ENCODE measurements at places on chromosomes 12 and 14.
A peak's percentile ranks its signal among the peaks of the same experiment; 100 is the strongest.

- no peak for DNase-seq
Measured at GRCh38 chr12:82996168-82996812, 309.6 kb downstream of the TMTC2 start.

- DNase-seq: no peak
Measured at GRCh38 chr14:92649934-92650545, 98.4 kb downstream of the LGMN start.

GRCh38 chr12:32419520-32419960 is 20.2 kb downstream of the FGD4 start:
- no peak for DNase-seq

DNA sequence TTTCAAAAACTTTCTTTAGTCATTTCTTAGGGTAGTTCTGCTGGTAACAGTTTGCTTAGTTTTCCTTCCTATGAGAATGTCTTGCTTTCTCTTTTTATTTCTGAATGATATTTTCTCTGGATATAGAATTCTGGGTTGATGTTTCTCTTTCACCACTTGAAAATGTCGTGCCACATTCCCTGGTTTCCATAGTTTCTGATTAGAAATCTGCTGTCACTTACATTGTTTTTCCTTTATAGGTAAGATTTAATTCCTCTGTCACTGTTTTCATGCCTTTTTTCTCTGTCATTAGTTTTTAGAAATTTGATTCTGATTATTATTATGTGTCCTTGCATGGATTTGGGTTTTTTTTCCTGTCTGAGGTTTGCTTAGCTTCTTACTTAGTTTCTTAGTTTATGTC is 77.3 kb upstream of the PCNX4 start:
- DNase-seq: no peak

GRCh38 chr14:91925727-91926121 is 21.8 kb downstream of the FBLN5 start:
- DNase-seq: no peak

DNA sequence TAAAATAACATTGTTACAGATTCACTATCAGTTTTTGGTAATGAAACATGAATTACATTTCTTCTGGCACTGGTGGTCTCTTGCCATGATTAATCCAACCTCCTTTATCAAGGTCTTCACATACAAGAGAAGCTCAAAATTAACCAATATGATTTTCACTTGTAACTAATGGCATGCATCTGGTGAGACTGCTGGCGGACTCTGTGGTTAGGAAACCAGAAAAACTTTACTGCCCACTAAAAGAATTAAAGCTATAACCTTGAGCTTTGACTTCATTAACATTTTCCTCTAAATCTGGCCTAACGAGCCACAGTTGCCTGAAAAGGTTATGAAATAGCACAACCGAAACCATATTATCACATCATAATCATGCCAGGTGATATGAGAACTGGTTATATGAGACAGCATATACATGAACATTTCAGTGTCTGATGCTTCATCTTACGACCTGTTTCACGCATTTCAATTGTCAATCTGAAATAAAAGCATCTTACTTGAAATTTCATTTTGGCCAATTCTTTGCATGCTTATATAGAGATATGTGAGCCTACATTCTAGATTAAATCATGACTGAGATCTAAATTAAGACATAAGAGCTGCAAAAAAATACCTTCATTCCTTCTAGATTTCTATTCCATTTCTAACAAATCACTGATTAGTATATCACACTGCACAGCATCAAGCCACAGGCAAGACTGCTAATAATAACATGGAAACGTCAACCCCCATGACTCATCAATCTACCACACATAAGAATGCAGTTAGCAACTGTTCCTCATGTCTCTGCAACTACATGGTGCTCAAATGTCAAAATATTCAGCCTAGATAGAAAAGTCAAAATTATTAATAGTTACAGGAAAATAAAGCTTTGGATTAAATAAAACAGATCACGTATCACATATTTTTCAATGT is 89.3 kb downstream of the OSBPL8 start:
- DNase-seq: peak; percentile 85

DNA sequence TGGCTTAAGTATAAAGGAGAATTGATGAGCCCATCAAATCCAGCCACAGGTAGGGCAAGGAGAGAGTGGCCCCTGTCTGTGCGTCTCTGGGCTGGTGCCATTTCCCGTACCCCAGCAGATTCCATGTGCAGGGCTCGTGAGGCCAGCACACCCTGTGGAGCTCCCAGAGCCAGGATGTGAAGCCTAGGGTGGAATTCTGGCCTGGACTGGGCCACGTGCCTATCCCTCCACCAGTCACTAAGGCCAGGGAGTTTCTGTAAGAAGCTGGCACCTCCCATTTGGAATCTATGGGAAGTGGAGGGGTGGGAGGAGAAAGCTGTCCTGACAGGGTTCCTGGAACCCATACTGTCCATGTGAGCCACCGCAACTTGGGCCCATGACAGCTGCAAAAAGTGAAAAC is 148.5 kb downstream of the FOXN3 start:
- DNase-seq: no peak

DNA sequence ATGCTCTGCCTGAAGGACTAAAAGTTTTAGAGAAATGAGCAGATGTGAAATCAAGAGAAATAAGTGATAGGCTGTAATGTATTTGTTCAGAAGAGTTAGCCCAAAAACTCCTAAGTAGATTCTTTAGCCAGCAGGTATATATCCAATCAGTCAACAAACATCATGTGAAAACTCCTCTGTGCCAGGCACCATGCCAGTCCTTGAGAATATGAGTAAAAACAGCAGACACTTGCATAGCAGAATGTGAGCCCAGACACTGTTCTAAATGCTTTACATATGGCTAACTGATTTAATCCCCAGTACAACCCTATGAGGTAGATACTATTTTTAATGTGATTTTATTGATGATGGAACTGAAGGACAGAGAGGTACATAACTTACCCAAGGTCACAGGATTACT is 329.8 kb downstream of the PAWR start:
- no peak for DNase-seq

- DNase-seq: no peak
Measured at GRCh38 chr12:28512876-28513275, 322.6 kb downstream of the CCDC91 start.

GRCh38 chr12:91633734-91634357 is 451.2 kb upstream of the DCN start:
- DNase-seq: no peak

- no peak for DNase-seq
Measured at GRCh38 chr14:52740751-52741150, 10.8 kb downstream of the STYX start.

DNA sequence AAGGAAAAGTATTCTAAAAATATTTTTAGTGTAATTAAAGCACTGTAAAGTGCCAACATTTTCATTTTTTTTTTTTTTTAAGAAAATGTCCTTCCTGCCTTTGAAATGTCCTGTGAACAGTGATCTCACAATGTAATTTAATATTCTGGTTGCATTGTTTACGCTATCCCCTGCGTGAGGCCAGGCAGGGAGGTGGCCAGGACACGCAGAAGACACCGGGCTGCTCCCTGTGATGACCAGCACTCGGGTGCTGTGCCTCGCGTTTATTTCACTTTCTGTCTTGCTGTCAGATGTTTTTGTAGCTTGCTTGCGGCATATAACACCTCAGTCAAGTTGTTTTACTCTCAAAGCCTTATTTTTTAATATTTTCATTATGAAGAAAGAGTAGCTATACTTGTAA is 18.5 kb downstream of the PIWIL1 start:
- no peak for DNase-seq

- DNase-seq: no peak
Measured at GRCh38 chr14:20197459-20197858, 6.8 kb downstream of the OR11G2 start.

- no peak for DNase-seq
Measured at GRCh38 chr12:108759924-108760323, 28.6 kb upstream of the CORO1C start.

Measured in HFFc6 (cell line).